Dermis blood vessel endothelial cell (primary cell): ENCODE measurements at places on chromosomes 5 and 9. TPM values are rescaled to one million over a fixed set of nuclear protein-coding genes. Genes with fewer than 3 reads are reported as not detected.

GRCh38 chr9:137666513-137666822 lies 47.7 kb downstream of the EHMT1 start:
- DNase-seq, result peak; percentile 63

PCDHGC5 gene
- total RNA-seq, result 0.56 and 1.5 TPM in 2 replicates

GRCh38 chr9:136324501-136325300 lies 2.6 kb upstream of the GPSM1 start:
- DNase-seq, result no peak

- DNase-seq, result peak; percentile 46
These were observed 80.3 kb downstream of the BOD1 start for GRCh38 chr5:173535976-173536639.

DNA sequence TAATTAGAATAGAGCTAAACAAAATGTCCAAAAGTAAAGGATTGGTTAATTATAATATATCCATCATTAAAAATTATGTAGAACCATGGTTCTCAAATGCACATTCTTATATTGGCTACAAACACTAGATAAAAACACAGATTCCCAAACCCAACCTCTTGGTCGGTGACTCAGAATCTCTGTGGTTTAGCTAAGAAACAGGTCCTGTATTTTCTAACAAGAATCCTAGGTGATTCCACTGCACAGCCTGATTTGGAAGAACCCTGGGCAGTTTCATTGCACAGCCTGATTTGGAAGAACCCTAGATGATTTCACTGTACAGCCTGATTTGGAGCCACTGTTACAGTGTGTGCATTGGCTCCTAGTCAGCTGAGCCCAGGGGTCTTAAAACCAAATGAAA lies 67.9 kb downstream of the KIAA1958 start:
- no peak for DNase-seq

DNA sequence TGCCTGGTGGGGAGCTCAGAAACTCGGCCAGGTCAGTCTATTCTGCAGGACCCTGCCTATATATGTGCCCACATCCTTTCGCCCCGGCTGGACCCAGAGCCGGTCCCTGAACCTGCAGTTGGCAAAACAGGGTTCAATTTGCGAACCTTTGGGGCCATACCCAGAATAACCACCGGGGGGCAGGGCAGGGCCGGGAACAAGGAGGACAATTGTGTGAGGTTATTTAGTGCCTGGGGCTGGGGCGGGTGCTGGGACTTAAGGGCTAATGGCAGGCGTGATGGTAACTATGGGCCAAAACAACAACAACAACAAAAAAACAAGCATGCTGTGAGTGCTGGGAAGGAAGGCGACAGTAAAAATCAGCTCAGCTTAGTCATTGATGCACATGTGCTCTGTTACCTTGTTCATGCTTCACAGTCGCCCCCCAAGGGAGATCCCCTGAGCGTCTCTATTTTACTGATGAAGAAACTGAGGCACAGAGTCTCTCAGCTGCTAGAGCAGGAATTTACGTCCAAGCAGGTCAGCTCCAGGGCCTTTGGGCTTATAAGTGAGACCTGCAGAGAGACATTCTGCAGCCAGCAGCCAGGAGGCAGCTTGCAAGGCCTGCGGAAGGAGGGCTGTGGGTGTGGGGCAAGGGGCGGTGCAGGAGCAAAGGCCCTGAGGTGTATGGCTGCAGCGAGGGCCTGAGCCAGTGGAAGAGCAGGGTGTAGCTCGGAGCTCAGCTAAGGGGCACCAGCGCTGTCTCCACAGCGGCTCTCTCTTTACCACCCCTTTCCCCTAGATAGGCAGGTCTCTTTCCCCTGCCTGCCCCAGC lies 106.0 kb downstream of the PHF2 start:
- DNase-seq, result peak; percentile 74

DNA sequence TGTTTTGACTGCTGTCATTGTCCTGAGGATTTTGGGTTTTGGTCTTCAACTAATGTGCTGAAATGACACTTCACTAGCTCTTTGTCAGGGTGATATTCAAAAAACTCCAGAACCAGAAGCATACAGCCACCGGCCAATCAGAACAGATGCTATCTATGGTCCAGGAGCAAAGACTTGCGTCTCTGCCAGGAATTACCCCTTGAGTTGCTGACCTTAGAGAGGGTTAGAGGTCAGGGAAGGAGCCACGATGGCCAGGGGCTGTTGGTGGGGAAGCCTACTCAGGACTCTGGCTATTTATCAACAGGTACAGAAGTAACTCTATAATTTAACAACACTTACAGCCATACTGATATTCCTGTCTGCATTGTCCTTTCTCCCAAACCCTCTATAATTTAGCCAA lies 356.8 kb downstream of the EFNA5 start:
- no peak for DNase-seq

DNA sequence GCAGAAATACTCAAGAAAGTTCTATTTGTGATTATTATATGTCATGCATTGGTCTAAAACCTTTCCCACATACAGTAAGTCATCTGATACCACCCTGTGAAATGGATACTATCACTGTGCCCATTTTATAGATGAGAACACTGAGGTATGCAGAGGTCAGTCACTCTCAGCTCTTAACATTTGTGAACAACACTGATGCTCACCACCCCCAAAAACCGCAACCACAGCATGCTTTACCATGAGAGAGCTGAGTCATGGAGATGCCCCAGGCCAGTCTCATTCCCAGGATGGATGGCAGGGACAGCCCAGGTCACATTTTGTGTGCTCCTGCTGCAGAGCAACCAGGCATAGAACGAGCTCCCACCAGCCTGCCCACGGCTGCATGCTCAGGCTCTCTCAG lies 53.5 kb upstream of the IRX1 start:
- no peak for DNase-seq

- DNase-seq, result no peak
These were observed 17.5 kb downstream of the CYFIP2 start for GRCh38 chr5:157283434-157283833.

DNA sequence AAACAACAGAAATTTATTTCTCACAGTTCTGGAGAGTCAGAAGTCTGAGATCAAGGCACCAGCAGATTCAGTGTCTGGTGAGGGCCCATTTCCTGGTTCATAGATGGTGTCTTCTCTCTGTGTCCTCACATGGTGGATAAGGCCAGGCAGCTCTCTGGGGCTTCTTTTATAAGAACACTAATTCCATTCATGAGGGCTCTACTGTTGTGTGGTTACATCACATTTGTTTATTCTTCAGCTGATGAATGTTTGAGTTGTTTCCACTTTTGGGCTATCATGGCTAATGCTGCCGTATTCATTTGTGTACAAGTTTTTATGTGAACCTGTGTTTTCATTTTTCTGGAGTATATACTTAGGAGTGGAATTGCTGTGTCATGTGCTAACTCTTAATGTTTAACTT lies 35.2 kb downstream of the DDX4 start:
- no peak for DNase-seq

DNA sequence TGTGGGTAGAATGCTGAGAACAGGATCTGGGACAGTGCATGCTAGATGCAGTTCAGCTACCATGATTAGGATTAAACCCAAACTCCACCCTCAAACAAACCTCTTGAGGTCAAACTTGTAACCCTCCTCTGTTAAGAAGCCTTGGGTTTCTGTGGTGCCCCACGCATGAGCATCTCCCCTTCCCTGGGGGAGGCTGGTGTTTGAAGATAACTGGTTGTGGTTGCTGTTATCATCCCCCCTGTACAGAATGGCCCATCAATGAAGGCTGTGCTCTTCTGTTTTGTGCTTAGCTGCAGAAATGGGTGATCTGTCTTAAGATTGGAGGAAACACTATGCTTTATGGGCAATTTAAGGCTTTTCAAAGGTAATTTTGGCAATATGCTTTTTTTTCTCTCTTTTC lies 4.4 kb upstream of the DAB2IP start:
- DNase-seq, result no peak

DNA sequence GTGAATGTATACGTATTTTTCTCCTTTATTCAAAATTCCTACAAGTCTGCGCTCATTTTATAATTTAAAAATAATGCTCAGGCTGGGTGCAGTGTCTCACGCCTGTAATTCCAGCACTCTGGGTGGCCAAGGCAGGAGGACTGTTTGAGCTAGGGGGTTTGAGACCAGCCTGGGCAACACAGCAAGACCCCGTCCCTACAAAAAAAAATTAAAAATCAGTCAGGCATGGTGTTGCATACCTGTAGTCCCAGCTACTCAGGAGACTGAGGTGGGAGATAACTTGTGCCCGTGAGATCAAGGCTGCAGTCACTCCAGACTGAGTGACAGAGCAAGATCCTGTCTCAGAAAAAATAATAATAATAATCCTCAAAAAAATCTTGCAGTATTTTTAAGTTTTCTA lies 7.8 kb downstream of the UIMC1 start:
- no peak for DNase-seq

DNA sequence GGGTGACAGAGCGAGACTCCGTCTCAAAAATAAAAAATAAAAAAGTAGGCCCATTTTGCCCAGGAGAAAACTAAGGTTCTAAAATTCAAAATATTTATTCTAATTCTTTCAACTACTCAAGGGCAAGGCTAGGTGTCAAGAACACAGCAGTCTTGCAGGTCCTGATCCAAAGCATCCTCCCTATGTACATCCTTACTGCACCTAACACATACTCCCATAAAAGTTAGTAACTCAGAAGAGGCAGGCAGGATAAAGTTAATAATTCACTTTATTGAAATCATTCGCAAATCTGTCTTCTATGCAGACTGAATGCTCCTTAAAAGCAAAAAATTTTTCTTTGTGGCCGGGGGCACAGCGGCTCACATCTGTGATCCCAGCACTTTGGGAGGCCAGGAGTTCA lies 11.1 kb downstream of the GOLPH3 start:
- no peak for DNase-seq

DNA sequence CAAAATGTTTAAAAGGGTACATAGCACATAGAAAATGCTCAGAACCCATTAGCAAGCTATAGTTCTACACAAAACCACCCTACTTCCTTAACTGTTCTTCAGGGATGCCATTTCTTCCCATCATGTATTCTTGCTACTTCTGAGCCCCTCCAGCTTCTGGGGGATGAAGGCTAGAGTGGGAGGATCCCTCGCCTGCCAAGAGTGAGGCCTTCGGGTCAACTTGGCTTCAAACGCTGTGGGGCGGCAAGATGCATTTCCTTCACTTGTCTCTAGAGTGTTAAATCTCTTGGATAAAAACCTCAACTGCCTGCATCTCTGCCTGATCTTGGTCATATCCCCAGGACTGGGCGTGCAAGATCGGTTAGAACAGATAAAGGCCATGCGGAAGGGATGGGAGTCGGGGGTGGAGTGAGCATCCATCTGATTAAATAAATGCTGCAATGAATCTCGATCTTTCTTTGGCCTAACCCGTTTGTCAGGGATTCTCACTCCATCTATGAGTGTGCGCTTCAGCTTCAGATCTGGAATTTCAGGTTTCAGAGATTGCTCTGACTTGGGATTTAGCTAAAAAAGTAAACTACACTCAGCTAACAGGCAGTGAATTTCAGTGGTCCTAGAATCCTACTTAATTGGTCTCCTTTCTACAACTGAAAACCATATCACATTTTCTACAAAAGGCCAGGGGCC lies 118.0 kb upstream of the PANK3 start:
- DNase-seq, result no peak

DNA sequence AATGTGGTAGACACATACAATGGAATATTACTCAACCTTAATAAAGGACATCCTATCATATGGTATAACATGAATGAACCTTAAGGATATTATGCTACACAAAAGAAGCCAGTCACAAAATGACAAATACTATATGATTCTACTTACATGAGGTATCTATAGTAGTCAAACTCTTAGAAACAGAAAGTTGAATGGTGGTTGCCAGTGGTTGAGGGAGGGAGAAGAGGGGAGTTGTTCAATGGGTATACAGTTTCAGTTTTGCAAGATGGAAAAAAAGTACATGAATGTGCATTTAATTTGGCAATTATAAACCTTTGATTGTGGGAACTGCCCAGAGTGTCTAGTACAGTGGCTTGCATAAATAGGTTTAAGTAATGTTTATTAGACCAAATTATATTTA lies 473.3 kb upstream of the ZNF608 start:
- DNase-seq, result no peak
